ENCODE measurements at places on chromosomes 6 and 20. TPM values are rescaled to one million over a fixed set of nuclear protein-coding genes. Genes with fewer than 3 reads are reported as not detected.

- peak; percentile 22 for DNase-seq
Measured at GRCh38 chr6:155426408-155426945, 29.2 kb downstream of the NOX3 start.

- DNase-seq: no peak
Measured at GRCh38 chr20:9301129-9302090, 213.0 kb upstream of the LAMP5 start.

- no peak for DNase-seq
Measured at GRCh38 chr6:108771421-108771820, 76.8 kb upstream of the ARMC2 start.

DNA sequence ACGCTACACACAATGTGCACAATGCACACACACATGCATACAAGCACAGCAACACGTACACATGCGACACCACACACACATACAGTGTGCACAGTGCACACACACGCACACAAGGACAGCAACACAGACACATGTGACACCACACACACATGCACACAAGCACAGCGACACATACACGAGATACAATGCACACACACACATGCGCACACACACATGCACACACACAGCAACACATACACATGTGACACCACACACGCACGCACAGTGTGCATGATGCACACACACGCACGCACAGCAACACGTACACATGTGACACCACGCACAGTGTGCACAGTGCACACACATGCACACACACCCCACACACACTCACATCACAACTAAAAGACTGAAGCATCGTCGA lies 327.3 kb downstream of the THBS2 start:
- no peak for DNase-seq

- no peak for DNase-seq
Measured at GRCh38 chr20:6489361-6490171, 277.9 kb upstream of the BMP2 start.

DNA sequence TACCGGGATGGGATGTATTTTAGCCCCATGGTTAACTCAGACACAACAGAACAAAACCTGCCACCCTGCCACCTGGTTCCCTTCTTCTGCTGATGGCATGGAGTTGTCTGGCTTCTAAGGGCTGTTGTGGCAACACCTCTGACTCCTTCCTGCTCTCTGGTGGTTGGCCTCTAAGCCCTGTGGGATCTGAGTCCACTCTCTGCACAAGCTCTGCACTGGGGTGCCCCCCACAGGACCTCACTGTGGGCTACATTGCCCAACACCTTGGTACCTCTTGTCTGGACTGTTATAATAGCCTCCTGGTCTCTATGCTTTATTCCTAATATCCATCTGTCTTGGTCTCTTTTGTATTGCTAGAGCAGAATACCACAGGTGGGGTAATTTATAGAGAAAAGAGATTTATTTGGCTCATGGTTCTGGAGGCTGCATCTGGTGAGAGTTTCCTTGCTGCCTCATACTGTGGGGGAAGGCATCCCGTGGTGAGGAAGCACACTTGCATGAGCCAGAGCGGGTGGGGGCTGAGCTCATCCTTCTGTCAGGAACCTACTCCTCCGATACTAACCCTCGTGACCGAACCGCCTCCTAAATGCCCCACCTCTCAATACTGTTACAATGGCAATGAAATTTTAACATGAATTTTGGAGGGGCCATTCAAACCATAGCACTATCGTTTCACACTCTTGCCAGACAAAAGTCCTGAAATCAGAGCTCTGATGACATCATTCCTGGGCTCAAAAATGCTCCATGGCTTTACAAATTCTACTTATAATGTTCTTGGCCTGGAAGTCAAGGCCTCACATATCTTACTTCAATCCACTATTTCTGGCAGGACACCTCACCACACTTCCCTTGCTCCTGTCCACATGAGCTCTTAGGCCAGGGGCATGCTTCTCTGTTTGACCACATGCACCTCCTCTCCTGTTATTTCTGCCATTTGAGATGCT lies 127.2 kb downstream of the PAX1 start:
- DNase-seq: no peak

The OSBPL2 gene
- total RNA-seq: 42.6 TPM

The GDAP1L1 gene
- 111 TPM for total RNA-seq

The GABBR1 gene
- 158 TPM for total RNA-seq

Measured in glutamatergic neuron (in vitro differentiated cells).